Activated naive CD4-positive, alpha-beta T cell treated with anti-CD3 and anti-CD28 coated beads, Interleukin-2, amount 50 U/mL, for 72 hours (primary cell): ENCODE measurements at places on chromosomes 5 and 9.

DNA sequence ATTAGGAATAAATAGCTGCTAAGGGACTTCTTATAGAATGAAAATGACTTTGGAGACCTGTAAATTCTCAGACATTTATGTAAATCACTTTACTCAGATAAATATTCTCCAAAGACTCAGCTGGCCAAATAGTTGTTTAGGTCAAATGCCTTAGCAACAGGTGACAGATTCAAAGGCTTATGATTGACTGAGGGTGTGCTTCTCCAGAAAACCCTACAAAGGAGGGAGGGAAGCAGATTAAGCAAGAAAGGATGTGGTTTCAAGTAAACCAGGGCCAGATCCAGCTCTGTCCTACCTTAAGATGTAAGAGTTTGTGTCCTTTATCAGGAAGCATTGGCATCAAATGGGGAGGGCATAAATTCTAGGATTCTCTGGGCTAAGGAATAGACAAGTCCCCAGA lies 433.0 kb downstream of the TLE1 start:
- no peak for DNase-seq

DNA sequence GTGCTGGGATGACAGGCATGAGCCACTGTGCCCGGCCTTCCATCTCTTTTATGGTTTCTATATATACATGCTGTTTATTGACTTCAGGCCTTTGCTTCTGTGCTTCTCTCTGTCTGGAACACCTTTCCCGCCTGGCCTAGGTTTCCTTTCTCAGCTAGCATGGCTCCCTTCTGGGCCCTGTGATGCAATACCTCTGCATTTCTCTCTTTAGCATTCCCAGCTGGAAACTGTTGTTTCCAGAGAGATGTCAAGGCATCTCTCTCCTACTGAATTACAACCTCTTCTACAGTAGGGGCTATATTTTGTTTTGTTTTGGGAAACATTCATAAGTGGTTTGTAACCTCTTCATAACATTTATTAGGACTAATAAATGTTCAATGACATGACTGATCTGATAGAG lies 57.1 kb downstream of the RPS23 start:
- DNase-seq: no peak

DNA sequence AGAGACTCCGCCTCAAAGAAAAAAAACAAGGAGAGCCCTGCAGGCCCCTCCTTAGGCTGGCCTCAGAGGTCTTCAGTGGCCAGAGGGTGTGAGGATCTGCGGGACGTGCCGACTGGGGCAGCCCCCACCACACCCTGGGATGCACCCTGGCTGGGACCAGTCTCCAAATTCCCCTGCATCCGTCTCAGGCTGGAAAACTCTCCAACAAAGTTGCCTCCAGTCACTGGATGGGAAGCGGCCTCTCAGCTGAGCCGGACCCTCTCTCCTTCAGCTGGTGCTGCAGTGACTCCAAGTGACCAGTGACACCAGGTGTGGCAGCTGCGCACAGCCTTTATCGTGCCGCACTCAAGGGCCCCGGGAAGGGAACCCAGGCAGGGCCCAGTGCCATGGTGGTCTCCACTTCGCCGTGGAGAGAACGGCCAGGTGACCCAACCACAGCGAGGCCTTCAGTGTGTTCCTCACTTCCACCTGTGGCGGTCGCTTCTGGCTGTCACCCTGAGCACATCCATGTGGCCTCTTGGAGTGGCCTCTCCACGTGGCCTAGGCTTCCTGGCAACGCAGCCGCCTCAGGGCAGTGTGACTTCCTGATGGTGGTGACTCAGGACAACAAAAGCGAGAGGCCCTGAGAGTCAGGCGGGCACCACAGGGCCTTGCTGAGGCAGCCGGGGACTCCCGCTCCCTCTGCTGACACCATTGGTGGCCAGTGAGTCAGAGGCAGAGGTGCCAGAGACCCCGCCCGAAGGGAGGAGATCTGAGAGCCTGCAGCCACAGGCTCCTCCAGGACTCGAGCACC lies 19.3 kb upstream of the CAMSAP1 start:
- DNase-seq: peak; percentile 80

DNA sequence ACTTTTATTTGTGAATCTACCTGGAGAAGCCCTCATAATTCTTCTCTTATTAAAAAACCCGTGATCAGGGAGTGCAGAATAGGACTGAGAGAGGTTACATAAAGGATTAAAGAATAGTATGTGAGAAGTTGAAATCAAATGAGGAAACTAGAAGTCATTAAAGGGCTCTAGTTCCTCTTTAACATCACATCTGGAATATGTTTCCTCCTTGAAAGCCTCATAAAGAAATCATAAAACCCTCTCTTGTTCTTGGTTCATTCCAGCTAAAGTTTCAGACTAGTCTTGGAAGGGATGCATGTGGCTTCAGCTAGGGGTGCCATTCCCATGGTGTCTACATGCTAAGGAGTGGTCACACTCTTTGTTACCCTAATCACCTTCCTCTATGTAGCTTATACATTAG lies 5.7 kb upstream of the C5orf46 start:
- DNase-seq: no peak

DNA sequence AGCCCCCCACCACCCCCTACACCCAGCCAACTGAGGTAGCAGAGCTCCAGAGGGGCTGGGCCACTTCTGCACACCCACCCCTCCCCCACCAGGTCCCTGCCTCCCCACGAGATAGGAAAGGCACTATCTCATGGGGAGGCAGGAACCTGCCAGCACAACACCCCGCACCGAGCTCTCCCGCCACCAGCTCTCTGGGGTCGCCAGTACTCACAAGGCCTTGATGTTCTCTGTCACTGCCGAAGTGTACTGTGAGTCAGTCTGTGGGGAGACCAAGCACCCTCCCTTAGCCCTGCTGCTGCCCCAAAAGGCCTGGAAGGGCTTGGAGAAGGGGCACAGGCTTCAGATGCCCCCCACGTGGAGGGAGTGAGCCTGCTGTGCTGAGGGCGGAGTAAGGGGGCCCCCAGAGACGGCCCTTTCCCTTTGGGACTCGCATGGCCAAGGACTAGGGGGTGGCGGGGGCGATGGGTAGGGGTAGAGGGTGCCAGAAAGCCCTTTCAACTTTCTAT lies 5.9 kb downstream of the MGAT4B start:
- no peak for DNase-seq

GRCh38 chr5:117463881-117464570 lies 889.4 kb upstream of the SEMA6A start:
- no peak for DNase-seq

- no peak for DNase-seq
These were observed 5.9 kb downstream of the TRIO start for GRCh38 chr5:14148890-14149671.

- no peak for DNase-seq
These were observed 63.8 kb downstream of the PTTG1 start for GRCh38 chr5:160485364-160485969.

- DNase-seq: no peak
These were observed 91.4 kb upstream of the PHYKPL start for GRCh38 chr5:178323961-178324360.
